ENCODE measurements at places on chromosomes 7 and 10.
A peak's percentile ranks its signal among the peaks of the same experiment; 100 is the strongest.

GRCh38 chr10:121613456-121613855 lies 15.2 kb upstream of the FGFR2 start:
- no peak for DNase-seq

DNA sequence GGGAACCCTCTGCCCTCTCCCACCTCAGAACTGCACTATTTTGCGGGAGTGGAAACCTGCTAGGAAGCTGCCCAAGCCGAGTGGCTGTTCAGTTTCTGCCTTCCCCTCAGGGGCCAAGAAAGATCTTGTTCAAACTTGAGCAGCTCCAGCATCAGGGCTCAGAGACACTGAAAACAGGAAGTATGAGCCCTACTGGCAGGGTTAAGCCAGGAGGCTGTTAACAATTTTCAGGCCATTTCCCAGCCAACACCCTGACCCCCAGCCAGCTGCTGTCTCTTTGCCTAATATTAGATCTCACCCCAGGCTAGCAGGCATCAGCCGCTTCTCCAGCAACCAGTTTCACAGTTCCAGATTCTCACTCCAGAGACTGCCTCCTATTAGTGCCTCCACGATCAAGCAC lies 9.2 kb downstream of the PLAU start:
- DNase-seq: no peak

- DNase-seq: peak; percentile 57
Observed at GRCh38 chr10:15146366-15146765, 22.1 kb downstream of the NMT2 start.

GRCh38 chr10:30055226-30055662 lies 4.1 kb downstream of the JCAD start:
- peak; percentile 66 for DNase-seq

DNA sequence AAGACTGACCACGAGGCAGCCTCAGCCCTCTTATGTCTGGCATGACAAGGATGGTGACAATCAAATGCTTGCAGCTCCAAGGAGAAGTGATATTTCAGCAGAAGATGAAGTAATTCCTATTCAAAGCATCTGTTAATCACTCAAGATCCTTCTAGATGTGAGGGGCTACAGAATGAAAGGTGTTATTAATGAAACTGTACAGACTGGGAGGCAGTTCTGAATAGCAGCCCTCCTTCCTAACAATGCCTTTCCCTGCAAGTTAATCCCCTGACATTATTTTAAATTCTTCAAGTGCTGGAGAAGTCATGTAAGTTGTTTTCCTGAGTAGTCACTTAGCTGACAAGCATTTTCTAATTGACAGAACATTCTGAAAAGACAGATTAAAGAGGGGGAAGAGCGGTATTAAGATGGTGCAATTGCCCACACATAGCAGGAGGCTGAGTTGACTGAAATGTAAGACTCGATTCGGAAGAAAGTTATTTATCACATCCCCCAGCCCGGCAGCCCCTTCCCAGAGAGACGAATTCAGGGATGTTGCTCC lies 300.8 kb downstream of the GRID1 start:
- DNase-seq: no peak

GRCh38 chr7:28630350-28630749 lies 218.0 kb downstream of the CREB5 start:
- DNase-seq: no peak

GRCh38 chr7:85343484-85343883 lies 156.6 kb upstream of the SEMA3D start:
- no peak for DNase-seq

- no peak for DNase-seq
Observed at GRCh38 chr10:9950070-9950469, 1067.6 kb upstream of the CELF2 start.

DNA sequence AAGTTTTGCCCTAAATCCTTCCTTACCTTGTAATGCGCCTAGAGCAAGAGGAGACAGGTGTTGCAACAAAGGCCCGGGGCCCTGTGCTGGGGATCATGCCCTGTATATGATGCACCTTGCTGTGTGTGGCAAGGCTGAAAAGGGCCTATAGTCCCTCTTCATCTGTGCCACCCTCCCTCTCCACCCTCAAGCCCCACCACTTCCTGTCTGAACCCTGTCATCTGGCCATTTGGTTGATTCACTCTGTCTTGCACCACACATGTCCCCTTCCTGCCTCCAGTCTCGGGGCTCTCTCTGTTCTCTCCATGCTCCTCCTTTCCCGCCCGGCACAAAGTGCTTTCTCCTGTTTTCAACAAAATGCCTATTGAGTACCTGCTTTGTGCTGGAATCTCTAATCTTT lies 11.5 kb upstream of the MALSU1 start:
- DNase-seq: no peak

DNA sequence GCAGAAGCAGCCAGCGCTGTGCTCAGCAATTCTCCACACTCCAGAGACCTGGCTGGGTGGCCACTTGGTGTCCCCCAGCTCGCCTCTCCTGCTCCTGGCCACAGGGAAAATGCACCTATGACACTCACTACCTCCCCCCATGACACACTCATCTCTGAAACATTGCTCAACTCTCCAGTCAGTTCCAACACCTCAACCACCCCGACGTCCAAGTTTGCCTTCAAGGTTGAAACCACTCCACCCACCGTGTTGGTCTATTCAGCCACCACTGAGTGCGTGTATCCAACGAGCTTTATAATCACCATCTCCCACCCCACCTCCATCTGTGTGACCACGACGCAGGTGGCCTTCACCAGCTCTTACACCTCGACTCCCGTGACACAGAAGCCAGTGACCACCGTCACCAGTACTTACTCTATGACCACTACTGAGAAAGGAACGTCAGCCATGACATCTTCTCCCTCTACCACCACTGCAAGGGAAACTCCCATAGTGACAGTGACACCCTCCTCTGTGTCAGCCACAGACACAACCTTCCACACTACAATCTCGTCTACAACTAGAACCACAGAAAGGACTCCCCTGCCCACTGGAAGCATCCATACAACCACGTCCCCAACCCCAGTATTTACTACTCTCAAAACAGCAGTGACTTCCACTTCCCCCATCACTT lies 2.7 kb downstream of the MUC3A start:
- no peak for DNase-seq

DNA sequence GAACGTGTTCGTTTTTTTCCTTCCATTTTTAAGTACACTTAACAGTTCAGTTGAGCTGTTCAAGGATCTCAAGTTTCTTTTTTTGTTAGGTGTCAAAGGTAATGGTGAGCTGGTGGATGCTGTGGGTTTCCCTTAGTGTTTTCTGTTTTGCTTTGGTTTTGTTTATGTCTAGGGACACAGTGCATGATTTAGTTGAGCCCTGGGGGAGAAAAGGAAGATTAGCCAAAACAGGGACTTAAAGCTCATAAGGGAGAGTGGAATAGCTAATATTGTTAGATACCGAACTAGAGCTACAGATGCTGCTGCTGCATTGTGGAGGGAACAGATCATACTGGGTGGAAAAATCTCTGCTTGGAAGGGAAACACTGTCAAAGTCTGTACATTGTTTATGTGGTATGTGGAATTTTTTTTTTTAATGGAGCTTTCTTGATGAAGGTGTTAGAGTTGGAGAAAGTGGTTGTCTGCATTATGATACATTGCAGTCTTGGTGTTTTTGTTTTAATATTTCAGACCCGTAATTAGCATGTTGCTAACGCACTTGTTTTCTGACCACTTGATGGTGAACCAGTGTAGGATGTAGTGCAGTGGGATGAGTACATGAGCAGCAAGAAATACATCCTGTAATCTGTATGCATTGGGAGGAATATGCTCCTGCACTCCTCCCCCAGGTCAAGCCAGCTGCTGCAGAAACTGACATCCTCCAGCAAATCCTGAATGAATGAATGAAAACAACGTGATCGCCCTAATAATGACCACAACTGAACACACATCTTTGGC lies 2.1 kb downstream of the GLCCI1 start:
- DNase-seq: peak; percentile 2

- no peak for DNase-seq
Observed at GRCh38 chr10:124380256-124380995, 38.3 kb downstream of the OAT start.

- peak; percentile 94 for DNase-seq
Observed at GRCh38 chr10:86872757-86873156, 84.7 kb downstream of the MMRN2 start.

DNA sequence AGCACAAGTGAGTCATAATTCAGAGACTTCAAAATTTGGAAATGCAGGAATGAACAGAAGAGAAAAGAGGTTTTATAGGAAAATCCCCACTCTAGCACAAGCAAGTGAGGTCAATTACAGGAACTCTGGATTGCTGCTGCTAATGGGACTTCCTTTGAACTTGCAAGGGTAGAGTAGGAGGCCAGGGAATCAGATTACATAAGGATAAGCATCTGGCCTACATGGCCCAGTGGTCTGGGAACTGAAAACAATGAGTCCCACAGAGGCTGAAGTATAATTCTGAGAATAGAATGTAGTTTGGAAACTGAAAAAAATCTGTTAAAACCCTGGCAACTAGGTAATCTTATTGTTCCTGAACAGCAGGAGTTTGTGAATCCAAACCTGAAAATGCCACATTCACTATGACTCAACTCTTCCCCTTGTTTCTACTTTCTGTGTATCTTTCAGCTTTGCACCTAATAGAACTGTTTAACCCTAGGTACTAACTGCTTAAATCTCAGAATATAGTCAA lies 66.5 kb downstream of the CTNNA3 start:
- DNase-seq: peak; percentile 34

GRCh38 chr7:98802781-98803110 lies 67.1 kb downstream of the TMEM130 start:
- DNase-seq: no peak

- DNase-seq: no peak
Observed at GRCh38 chr10:126736727-126737126, 66.2 kb upstream of the C10orf90 start.

DNA sequence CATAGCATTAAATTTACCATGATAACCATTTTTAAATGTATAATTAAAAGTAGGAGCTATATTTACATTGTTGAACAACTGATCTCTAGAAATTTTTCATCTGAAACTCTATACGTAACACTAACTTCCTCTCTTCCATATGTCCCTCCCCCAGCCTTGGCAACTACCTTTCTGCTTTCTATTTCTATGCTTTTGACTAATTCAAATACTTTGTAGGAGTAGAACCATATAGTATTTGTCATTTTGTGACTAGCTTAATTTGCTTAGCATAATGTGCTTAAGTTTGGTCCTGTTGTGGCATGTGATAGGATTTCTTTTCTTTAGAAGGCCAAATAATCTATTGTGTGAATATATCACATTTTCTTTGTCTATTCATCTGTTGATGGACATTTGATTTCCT lies 225.3 kb upstream of the POT1 start:
- DNase-seq: no peak

GRCh38 chr10:61785473-61786105 lies 115.9 kb upstream of the ARID5B start:
- no peak for DNase-seq

DNA sequence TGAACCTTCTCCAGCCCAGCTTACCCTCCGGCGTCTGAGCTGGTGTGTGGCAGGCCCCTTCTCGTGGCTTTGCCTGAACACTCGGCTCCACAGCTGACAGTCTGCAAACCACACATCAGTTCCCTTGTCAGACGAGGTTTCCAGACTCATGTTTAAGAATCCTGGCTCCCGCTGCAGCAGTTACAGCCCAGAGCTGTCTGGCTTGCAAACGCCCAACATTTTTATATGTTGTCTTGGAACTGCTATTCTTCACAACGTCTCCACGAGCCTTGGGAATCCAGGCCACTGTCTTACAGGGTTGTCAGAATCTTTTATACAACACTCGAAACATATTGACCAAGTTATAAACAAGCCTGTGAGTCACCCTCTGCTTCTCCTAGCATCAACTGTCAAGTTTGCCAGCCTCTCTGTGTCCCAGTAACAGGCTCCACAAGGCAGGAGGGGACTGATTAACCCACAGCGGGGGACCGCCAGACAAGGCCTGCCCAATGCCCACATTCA lies 68.1 kb downstream of the TNS3 start:
- DNase-seq: no peak

DNA sequence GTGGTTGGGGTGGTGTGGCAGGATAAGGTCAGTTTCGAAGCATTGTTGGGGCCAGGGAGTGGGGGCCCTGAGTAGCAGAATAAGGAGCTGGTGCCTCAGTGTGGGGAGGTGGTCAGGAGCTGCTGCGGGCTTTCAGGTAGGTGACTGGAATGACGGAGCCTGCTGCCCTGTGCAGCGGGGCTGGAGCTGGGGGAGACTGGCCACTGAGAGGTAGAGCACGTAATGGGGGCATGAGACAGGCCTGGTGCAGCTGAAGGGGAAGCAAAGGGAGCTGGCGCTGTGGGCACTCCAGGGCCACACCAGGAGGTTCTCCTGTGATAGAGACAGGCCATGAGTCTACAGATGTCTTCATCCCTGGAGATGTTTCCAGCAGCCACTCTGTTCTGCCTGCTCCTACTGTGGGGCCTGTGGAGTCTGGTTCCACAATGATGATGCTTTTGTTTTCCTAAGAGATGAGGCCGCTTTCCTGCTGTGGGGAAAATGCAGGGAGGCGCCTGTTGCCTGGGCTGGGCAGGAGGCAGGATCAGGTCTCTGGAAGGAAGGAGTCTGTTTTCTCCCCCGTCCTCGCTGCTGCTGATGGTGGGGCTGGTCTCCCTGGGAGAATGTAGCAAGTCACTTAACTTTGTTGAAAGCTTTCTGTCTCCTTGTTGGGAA lies 31.1 kb downstream of the NUB1 start:
- no peak for DNase-seq

DNA sequence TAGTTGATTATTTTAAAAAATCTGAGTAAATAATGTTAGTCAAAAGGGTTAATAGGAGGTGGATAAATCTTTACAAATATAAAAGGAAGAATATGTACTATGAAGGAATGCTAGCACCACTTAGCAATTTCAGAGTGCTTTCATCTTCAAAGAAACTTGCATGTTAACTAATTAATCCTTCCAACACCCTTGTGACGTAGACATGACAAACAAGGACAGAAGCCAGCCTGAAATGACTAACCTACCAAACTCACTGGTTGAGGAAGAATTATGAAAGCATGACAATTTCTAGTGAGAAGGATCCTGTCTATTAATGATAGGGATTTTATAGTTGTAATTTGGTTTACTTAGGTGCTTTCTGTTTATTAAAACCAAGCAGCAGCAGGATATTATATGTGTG lies 468.0 kb upstream of the FZD8 start:
- no peak for DNase-seq

- DNase-seq: no peak
Observed at GRCh38 chr7:90231304-90231703, 13.7 kb upstream of the CFAP69 start.

GRCh38 chr7:90705391-90706071 lies 109.4 kb downstream of the CDK14 start:
- DNase-seq: no peak

GRCh38 chr7:137390076-137390475 lies 46.5 kb upstream of the PTN start:
- DNase-seq: no peak
